Chondrocyte (in vitro differentiated cells): ENCODE measurements at places on chromosomes 12 and 14. TPM values are rescaled to one million over a fixed set of nuclear protein-coding genes. Genes with fewer than 3 reads are reported as not detected.

DNA sequence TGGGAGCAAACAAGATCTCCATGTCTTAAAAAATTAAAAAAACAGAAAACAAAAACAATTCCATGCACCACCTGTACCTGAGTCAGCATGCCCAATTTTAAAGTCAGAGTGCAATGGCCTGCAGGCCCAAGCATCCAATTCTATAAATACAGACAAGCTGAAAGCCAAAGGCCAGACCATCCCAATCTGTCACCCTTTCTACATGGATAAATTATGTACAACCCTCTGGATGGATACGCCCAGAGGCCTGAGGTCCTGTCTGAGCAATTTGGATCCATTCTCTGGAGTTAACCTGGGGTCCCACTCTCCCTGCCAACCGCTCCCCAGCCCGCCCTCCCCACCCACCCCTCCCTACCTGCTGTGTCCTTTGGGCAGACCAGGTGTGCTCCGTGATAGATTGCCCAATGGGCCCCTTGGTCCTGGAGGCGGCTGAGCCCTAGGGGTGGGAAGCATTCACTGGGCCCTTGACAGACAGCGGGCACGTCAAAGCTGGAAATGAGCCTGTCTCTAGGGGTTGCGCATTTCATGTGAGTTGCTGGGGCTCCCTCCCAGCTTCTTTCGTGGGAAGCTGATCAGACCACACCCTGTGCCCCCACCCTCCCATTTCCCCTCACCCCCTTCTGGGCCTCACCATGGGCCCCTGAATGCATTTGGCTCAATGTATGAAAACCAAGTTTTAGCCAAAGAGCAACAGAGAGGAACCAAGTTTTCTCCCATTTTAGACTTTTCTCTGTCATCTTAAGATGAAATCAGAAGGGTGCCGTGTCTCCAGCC, 171.3 kb downstream of the BCL11B start:
- no peak overlapping the region for H3K27ac ChIP-seq
- peaks cover 5% of the 10 kb centered on the region for H3K27me3 ChIP-seq
- H3K36me3 ChIP-seq: no peaks in the 10 kb centered on the region
- DNase-seq: no peak
- H3K4me3 ChIP-seq: no peak overlapping the region

- no peak for DNase-seq
- H3K27me3 ChIP-seq: peaks cover 27% of the 10 kb centered on the region
- H3K36me3 ChIP-seq: peaks cover 6% of the 10 kb centered on the region
- no peaks in the 10 kb centered on the region for H3K4me1 ChIP-seq
- no peak overlapping the region for H3K27ac ChIP-seq
Measured at GRCh38 chr12:11524446-11524845, 125.0 kb upstream of the ETV6 start.

GRCh38 chr12:31588976-31589375, 2.0 kb downstream of the DENND5B start:
- peak overlapping the region; percentile 89 for H3K4me3 ChIP-seq
- H3K27me3 ChIP-seq: no peaks in the 10 kb centered on the region
- no peak for DNase-seq
- H3K4me1 ChIP-seq: peaks cover 46% of the 10 kb centered on the region

DNA sequence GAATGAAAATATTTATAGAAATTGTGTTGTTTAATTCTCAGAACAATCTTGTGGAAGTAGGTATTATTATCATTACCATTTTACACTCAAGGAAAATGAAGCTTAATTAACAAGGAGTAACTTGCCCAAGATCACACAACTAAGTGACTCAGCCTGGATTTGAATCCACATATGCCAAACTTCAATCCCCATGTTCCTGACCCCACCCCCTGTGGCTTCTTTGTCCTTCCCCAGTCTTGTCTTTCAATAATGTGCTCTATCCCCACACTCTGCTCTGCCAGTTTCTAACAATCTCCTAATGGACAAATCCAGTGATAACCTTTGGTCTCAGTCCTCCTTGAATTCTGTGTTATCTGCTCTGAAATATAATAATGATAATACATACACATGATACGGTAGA, 355.2 kb downstream of the BMP4 start:
- peaks cover 2% of the 10 kb centered on the region for H3K36me3 ChIP-seq
- peaks cover 8% of the 10 kb centered on the region for H3K27me3 ChIP-seq
- peaks cover 13% of the 10 kb centered on the region for H3K4me1 ChIP-seq
- no peak for DNase-seq
- H3K4me3 ChIP-seq: no peak overlapping the region

DNA sequence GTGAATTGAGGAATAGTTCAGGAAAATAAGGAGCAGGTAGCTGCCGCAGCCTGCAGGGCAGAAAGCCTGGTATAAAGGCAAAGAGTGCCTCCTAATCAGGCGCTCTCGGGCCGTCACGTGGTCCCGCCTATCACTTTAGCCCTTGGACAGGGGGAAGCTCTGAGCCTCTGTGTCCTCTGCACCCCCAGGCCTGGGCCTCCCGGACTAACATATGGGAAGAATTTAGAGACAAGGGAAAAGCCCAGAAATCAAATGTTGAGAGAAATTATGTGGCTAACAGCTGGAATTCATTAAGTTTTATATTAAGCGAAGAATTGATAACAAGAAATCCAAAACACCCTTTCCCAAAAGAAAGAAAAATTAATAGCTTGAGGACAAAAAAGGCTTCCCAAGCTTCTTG, 417.7 kb downstream of the ATP23 start:
- H3K36me3 ChIP-seq: no peaks in the 10 kb centered on the region
- H3K4me1 ChIP-seq: peaks cover 27% of the 10 kb centered on the region
- no peak for DNase-seq
- no peak overlapping the region for H3K4me3 ChIP-seq

GRCh38 chr14:102891556-102891955, 30.9 kb upstream of the AMN start:
- no peak overlapping the region for H3K4me3 ChIP-seq
- H3K4me1 ChIP-seq: peaks cover 12% of the 10 kb centered on the region
- no peak overlapping the region for H3K27ac ChIP-seq
- no peak for DNase-seq

GRCh38 chr12:99611117-99611516, 36.4 kb upstream of the GARIN6 start:
- H3K4me1 ChIP-seq: peaks cover 6% of the 10 kb centered on the region
- H3K27me3 ChIP-seq: no peaks in the 10 kb centered on the region
- no peak overlapping the region for H3K4me3 ChIP-seq
- no peak for DNase-seq
- peak overlapping the region; percentile 68 for H3K27ac ChIP-seq

DNA sequence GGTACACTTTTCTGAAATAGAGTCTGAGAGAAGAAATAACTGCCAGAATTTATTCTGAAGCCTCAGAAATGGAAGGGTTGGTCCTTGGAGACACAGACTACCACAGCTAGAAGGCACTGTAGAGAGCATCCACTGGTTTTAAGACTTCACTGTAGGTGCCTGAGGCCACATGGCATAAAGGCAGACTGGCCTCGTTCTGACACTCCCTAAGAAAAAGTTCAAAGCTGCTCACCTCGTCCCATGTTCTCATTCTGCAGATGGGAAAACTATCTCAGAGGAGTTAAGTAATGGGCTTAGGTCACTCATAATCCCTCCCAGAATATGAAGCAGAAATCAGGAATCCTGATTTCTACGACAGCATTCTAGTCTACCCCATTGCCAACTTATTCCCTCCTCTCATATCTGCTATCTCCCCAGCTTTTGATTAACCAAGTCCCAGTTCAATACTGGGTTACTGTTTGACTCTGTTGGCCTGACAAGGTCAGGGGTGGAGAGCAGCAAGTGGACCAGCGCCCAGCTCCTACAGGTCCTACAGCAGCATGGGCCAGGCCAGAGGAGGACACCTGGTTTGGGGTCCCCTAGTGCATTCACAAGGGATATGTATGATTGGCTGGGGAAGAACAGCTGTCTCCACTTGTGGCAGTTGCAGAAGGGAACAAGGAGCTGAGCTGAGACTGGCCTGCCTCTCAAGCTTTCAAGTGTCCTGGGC, 3.7 kb downstream of the ITGA5 start:
- H3K27ac ChIP-seq: no peak overlapping the region
- no peaks in the 10 kb centered on the region for H3K27me3 ChIP-seq
- H3K4me1 ChIP-seq: peaks cover 66% of the 10 kb centered on the region
- no peak for DNase-seq
- no peak overlapping the region for H3K4me3 ChIP-seq

DNA sequence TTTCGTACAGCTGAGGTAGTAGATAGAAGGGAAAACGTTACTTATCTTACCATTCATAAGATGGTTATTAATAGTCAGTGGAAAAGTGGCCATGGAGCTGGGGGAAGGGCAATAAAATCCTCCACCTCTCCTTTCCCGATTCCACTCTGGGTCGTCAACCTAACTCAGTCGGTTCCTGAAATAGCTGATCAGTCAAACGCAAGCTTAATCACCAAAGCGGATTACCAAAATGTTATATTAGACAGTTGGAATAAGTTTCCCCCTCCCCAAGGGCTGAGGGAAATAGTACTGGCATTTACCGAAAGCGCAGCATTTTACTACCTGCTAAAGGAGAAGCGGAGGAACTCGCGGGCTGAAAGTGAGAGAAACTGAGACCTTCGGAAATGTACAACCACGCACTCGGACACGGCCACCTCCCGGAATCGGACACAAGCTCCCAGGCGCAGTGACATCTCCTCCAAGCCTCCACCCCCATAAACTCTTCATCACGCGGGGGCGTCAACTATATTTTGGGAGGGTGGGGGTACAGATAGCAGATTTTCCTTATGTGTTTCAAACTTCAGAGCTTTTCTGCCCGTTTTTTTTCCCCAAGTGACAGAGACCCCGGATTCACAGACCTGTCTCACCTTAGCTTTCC, 1.2 kb downstream of the PPM1H start:
- peak overlapping the region; percentile 100 for H3K4me3 ChIP-seq
- H3K36me3 ChIP-seq: peaks cover 4% of the 10 kb centered on the region
- no peaks in the 10 kb centered on the region for H3K27me3 ChIP-seq
- DNase-seq: no peak
- peak overlapping the region; percentile 98 for H3K27ac ChIP-seq

- no peak overlapping the region for H3K4me3 ChIP-seq
- peaks cover 5% of the 10 kb centered on the region for H3K36me3 ChIP-seq
- H3K27me3 ChIP-seq: no peaks in the 10 kb centered on the region
- DNase-seq: no peak
- H3K27ac ChIP-seq: no peak overlapping the region
Measured at GRCh38 chr12:14263742-14264141, 101.7 kb upstream of the ATF7IP start.

DNA sequence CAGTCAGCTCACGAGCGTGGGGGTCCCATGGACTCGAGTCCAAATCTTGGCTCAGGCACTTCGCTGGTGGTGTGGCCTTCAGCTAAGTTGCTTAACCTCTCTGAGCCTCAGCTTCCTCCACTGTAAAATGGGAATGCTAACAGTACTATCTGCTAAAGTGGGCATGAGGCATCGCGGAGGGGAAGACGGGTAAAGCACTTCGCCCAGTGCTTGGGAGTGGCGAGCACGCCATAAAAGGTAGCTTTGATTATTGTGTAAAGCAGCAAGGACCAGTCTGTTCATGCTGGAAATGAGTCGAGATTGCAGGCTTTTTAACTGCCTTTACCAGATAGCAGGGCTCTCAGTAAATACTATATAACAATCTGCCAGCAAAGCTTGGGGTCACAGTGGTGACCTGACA, 24.5 kb downstream of the HRK start:
- no peaks in the 10 kb centered on the region for H3K36me3 ChIP-seq
- peaks cover 27% of the 10 kb centered on the region for H3K4me1 ChIP-seq
- no peak for DNase-seq
- no peak overlapping the region for H3K27ac ChIP-seq

DNA sequence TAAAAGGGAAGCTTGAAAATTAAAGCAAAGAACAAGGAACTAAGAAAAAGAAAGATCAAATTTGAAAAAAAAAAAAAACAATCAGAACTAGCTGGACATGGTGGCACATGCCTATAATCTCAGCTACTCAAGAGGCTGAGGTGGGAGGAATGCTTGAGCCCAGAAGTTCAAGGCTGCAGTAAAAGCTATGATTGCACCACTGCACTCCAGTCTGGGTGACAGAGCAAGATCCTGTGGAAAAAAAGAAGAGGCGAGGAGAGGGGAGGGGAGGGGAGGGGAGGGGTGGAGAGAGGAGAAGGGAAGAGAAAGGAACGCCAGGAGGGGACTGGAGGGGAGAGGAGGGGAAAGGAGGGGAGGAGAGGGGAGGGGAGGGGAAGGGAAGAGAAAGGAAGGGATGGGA, 43.0 kb downstream of the EEA1 start:
- no peak overlapping the region for H3K27ac ChIP-seq
- peaks cover 35% of the 10 kb centered on the region for H3K36me3 ChIP-seq
- H3K27me3 ChIP-seq: no peaks in the 10 kb centered on the region
- H3K4me1 ChIP-seq: peaks cover 4% of the 10 kb centered on the region

GRCh38 chr14:39016733-39017095, 86.3 kb downstream of the SEC23A start:
- H3K27ac ChIP-seq: peak overlapping the region; percentile 8
- no peak overlapping the region for H3K4me3 ChIP-seq
- peaks cover 6% of the 10 kb centered on the region for H3K36me3 ChIP-seq
- no peaks in the 10 kb centered on the region for H3K27me3 ChIP-seq
- H3K4me1 ChIP-seq: peaks cover 23% of the 10 kb centered on the region

DNA sequence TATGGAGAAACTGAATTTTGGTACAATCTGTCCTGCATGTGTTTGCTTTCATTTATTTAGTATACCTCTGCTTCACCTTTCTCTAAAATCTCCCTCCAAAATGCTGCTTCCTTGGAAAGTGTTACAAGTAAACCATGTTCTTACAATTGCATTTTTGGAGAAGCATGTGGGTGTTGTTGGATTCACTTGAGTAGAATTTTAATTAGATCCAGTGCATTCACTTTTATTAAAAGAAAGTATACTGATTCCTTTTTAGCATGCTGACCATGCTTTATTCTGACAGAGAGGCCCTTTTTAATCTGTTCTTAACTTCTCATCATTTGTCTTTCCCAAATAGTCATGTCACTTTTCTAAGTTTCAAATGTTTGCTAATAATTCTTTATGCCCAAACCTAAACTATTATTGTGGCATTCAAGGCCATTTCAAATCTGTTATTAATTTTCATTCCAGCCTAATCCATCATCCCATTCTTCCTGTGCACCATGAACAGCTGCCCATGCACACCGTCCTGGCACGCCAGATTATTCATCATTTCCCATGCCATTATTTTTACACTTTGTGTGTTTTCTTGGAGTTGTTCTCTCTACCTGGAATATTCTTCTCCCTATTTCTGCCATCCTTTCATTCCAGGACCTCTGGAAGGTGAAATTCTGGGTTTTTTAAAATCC, 90.7 kb downstream of the METTL25 start:
- H3K4me3 ChIP-seq: no peak overlapping the region
- peaks cover 1% of the 10 kb centered on the region for H3K36me3 ChIP-seq
- H3K27me3 ChIP-seq: no peaks in the 10 kb centered on the region
- H3K27ac ChIP-seq: no peak overlapping the region
- H3K4me1 ChIP-seq: no peaks in the 10 kb centered on the region
- DNase-seq: no peak

DNA sequence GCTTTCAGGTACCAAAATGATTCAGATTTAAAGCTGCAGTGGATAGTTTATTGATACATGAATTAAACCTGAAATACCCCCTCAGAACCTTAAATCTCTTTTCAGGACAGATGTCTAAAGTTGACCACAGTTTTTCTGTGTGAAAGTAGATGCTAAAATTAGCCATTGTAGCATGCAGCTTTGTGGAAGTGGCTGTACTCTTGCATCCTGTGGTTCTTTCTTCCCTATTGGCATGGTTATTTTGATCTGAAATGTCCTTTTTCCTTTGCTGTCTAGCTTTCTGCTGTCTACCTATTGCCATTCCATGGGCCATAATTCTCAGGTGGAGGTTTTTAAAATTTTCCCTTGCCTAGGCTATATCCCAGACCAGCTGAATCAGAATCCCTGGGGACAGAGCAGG, 455.6 kb downstream of the ZFP36L1 start:
- no peak overlapping the region for H3K4me3 ChIP-seq
- no peaks in the 10 kb centered on the region for H3K27me3 ChIP-seq
- H3K27ac ChIP-seq: no peak overlapping the region
- no peaks in the 10 kb centered on the region for H3K36me3 ChIP-seq

Gene SRRM4
- total RNA-seq: not detected in 3 replicates

Gene PRB2
- not detected in 3 replicates for total RNA-seq

Gene FSCB
- total RNA-seq: not detected in 3 replicates

Gene KRT74
- total RNA-seq: not detected in 3 replicates

Gene ELK3
- total RNA-seq: 37.1 to 62.1 TPM (median 38.8 TPM) in 3 replicates

Gene TAS2R10
- 0.46 to 1.1 TPM (median 0.47 TPM) in 3 replicates for total RNA-seq

Gene IL23A
- not detected in 3 replicates for total RNA-seq
